ENCODE measurements at places on chromosomes 1 and 21.

DNA sequence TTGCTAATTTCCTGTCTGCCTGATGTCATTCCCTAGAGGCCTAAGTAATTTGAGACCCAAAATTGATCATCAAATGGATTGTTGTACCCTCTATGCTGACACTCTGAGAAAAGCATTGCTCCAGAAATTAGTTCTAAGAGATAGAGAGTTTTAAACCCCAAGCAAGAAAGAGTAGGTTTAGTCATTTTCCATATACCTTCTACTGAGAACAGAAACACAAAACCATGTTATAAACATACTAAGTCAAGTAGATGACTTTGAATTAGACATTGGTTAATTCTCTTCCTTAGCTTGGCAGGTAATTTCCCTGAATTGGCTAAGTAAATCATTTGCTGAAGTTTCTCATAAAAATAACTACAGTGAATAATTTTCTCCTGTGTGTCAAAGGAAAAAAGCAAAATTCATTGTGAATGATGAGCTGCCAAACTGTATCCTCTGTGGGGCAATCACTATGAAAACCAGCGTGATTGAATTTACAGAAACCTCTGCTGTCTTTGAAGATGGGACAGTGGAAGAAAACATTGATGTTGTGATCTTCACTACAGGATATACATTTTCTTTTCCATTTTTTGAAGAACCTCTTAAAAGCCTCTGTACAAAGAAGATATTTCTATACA, 20.1 kb downstream of the FMO4 start:
- DNase-seq: no peak
- no peaks in the 10 kb centered on the region for H3K4me1 ChIP-seq
- H3K27ac ChIP-seq: no peak overlapping the region
- no peak overlapping the region for H3K4me3 ChIP-seq
- no peaks in the 10 kb centered on the region for H3K36me3 ChIP-seq

- peak within 1 kb of the TSS; percentile 94 for H3K27ac ChIP-seq
- H3K4me1 ChIP-seq: peaks cover 2% of the 10 kb centered on the region
- no peaks in the 10 kb centered on the region for H3K36me3 ChIP-seq
- peak within 1 kb of the TSS; percentile 81 for H3K4me3 ChIP-seq
- peak; percentile 89 for DNase-seq
These were observed at the start of gene C1orf53 for GRCh38 chr1:197902454-197903195. C1orf53 (plus strand) TSS chr1:197902630; CDS start chr1:197902650, 20 bp downstream.

DNA sequence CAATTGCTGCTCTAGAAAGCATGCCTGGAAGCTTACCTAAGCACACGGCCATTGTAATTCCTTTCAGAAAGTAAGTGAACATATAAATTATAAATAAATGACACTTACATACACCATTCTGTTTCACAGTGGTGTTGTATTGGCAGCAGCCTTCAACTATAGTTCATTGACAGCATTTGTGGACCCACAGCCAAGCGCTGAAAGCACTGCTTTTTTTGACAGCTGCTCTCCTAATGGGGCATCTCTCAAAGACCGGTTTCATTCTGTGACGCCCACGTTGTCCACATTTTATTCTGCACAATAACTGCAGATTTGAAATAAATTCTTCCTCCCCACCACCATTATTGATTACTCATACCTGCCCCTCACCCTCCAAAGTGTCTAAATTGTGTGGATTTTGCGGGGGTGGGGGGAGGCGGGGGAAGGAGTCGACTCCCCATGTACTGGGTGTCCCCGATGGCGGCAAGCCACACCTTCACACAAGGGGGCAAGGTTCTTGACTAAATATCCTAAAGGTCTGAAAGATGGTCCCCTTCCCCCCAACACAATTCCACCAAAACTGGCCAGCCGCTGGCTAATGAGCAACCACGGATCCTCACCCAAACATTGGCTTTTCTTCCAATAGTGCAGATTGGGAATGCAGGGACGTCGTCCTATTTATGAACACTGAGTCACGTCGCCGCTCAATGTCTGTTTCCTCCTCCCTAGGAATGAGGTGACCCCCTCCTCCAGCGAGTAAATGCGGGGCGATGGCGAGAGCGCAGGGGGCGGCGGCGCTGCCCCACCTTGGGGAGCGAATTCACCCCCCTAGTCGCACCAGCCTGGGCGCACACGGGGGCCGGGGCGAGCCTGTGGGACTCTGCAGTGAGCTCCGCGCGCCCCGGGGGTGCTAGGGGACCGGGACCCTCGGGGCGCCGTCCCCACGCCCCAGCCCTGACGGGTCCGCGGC, 960 bp downstream of the RCAN1 start:
- H3K27me3 ChIP-seq: no peaks in the 10 kb centered on the region
- peaks cover 2% of the 10 kb centered on the region for H3K4me1 ChIP-seq
- H3K4me3 ChIP-seq: peak overlapping the region; percentile 94
- DNase-seq: no peak
- H3K36me3 ChIP-seq: no peaks in the 10 kb centered on the region
- H3K27ac ChIP-seq: no peak overlapping the region

DNA sequence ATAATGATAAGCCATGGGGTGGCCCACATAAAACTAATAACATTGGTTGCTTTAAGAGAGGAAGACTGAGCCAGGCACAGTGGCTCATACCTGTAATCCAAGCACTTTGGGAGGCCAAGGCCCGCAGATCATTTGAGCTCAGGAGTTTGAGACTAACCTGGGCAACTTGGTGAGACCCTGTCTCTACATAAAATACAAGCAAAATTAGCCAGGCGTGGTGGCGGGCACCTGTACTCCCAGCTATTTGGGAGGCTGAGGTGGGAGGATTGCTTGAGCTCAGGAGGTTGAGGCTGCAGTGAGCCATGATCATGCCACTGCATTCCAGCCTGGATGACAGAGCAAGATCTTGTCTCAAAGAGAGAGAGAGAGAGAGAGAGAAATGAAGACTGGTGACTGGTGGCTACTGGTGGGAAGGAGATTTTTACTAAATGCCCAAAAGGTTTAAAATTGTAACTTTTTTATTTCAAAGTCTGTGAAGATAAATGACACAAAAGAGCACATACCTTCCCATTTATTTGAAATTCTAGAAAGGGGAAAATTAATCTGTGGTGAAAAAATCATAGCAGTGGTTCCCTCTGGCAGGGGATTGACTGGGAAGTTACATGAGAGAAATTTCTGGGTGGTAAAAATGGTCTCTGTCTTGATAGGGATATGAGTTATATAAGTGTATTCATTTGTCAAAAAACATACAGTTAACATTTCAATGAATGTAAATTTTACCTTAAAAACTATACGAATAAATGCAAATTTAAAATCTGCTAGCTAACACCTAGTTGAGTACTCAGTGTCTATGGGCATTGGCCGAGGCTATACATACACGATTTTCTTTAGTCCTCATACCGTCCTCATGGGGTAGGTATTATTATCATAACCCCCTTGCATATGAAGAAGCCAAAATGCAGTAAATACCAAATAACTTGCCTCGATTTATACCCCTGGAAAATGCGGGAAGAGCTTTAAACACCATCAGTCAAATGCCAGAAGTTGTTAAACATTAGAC, 2.2 kb upstream of the NBPF1 start:
- DNase-seq: no peak
- peaks cover 3% of the 10 kb centered on the region for H3K36me3 ChIP-seq
- no peaks in the 10 kb centered on the region for H3K27me3 ChIP-seq
- no peak overlapping the region for H3K4me3 ChIP-seq
- no peak overlapping the region for H3K27ac ChIP-seq
- peaks cover 20% of the 10 kb centered on the region for H3K4me1 ChIP-seq

- no peak for DNase-seq
- H3K27me3 ChIP-seq: no peaks in the 10 kb centered on the region
- no peak overlapping the region for H3K4me3 ChIP-seq
These were observed 45.5 kb downstream of the UTP25 start for GRCh38 chr1:209873067-209873799.

DNA sequence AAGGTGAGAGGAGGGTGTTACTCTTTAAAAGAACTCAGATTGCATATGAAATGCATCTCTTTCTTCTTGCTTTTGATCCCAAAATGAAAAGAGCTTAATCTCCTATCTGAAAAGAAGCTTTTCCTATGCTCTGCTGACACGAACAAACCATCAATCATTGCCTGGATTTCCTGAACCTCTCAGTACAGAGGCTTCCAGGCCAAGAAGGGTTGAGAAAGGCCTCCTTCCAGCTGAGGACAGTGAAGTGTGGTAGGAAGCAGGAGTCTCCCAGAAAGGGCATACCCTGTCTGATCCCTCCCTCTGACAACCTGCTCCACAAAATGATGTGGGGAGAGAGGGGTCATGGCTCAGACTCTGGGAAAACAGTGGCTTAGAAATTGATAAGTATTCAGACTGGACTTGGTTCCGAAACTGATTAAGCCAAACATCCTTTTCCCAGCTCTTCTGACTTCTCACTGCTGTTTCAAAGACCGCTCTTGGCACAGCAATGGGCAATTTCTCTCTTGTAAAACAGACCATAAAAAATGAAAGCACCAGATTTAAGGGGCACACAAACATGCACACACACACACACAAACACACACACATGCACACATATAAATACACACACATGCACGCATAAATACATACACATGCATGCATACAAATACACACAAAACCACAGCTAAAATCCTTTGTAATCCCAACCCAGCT, 310.3 kb downstream of the SIPA1L2 start:
- no peaks in the 10 kb centered on the region for H3K36me3 ChIP-seq
- no peak for DNase-seq
- H3K4me3 ChIP-seq: no peak overlapping the region
- H3K27ac ChIP-seq: no peak overlapping the region

DNA sequence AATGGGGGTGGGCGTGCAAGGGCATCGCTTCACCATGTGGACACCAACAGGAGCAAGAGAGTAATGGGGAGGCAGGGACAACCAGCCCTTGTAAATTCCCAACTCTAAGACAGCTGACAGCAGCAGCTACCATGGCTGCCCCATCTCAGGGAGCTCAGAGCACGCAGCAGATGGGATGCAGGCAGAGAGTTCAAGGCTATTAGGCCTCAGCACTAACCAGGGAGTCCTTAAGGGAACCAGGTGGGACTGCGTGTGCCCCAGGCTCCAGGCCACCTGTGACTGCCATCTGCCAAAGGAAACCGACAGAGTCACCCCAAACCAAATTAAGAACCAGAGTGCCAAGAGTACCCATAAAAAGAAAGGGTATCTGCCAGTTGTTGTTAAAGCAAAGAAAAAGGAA, 33.7 kb upstream of the PRDM2 start:
- H3K4me1 ChIP-seq: no peaks in the 10 kb centered on the region
- DNase-seq: no peak

- no peak overlapping the region for H3K4me3 ChIP-seq
- H3K4me1 ChIP-seq: no peaks in the 10 kb centered on the region
- H3K27ac ChIP-seq: no peak overlapping the region
These were observed 69.5 kb downstream of the UBE2T start for GRCh38 chr1:202272103-202272845.

DNA sequence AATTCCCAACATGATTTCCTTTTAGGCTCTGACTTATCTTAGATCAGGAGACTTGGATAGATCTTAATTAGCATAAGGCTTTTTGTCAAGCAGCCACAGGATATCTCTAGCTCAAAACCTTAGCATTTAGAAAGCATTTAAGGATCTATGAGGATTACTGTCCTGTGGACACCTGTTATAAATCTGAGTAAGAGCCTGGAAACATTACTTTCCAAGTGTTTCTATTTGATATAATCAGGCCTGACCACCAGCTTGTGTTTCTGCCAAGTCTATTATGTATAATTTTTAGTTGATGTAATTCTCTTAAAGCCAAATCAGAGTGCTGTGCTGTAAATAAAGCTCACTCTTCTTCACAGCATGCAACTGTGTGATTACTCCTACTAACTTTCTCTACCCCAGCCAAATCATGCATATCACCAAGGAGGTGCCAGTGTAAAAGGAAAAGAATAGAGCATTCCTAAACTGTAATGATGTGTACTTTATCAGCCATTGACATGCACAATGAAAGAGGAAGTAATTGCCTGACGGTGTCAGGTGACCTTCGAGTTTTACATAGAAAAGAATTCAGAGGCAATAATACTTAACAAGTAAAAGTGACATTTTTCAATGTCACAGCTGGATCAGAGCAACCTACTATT, 309.9 kb upstream of the PRMT6 start:
- peak; percentile 29 for DNase-seq
- no peak overlapping the region for H3K4me3 ChIP-seq
- no peaks in the 10 kb centered on the region for H3K36me3 ChIP-seq
- no peaks in the 10 kb centered on the region for H3K27me3 ChIP-seq

- H3K4me3 ChIP-seq: no peak overlapping the region
- no peaks in the 10 kb centered on the region for H3K27me3 ChIP-seq
- peaks cover 3% of the 10 kb centered on the region for H3K4me1 ChIP-seq
- H3K27ac ChIP-seq: no peak overlapping the region
These were observed 32.0 kb downstream of the DNAJC6 start for GRCh38 chr1:65341381-65341780.

GRCh38 chr1:218459878-218460711, 115.0 kb downstream of the TGFB2 start:
- peaks cover 39% of the 10 kb centered on the region for H3K4me1 ChIP-seq
- no peak overlapping the region for H3K4me3 ChIP-seq
- H3K27ac ChIP-seq: peak overlapping the region; percentile 40

- no peak overlapping the region for H3K27ac ChIP-seq
- DNase-seq: no peak
- H3K4me3 ChIP-seq: peak overlapping the region; percentile 99
- no peaks in the 10 kb centered on the region for H3K27me3 ChIP-seq
These were observed 720 bp downstream of the PSMB2 start for GRCh38 chr1:35640380-35641232.

- H3K36me3 ChIP-seq: peaks cover 1% of the 10 kb centered on the region
- H3K4me1 ChIP-seq: peaks cover 12% of the 10 kb centered on the region
- no peak overlapping the region for H3K27ac ChIP-seq
- DNase-seq: no peak
- H3K27me3 ChIP-seq: peaks cover 11% of the 10 kb centered on the region
These were observed 674 bp upstream of the ATXN7L2 start for GRCh38 chr1:109482791-109483671.

GRCh38 chr1:74637296-74637695, 36.3 kb downstream of the ERICH3 start:
- H3K4me1 ChIP-seq: no peaks in the 10 kb centered on the region
- H3K27ac ChIP-seq: no peak overlapping the region
- H3K36me3 ChIP-seq: no peaks in the 10 kb centered on the region
- DNase-seq: no peak
- H3K27me3 ChIP-seq: no peaks in the 10 kb centered on the region
- H3K4me3 ChIP-seq: no peak overlapping the region

- no peaks in the 10 kb centered on the region for H3K36me3 ChIP-seq
- no peak overlapping the region for H3K27ac ChIP-seq
- H3K4me1 ChIP-seq: no peaks in the 10 kb centered on the region
- DNase-seq: no peak
- no peaks in the 10 kb centered on the region for H3K27me3 ChIP-seq
These were observed 192.5 kb upstream of the GREM2 start for GRCh38 chr1:240804475-240804874.

DNA sequence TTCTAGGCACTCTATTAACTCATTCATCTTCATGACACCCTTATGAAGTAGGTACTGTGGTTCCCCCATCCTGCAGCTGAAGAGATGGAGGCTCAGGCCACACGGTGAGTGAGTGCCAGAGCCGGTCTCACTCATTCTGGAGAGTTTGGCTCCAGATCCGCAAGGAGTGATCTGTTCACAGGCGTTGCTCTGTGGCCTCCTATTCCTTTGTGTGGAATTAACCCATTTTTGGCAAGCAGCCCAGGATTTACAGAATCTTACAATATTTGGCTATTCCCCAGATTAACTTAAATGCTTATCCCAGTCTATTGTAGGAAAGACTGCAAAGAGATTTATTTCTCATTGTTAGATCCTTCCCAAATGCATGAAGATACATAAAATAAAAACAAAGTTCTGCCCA, 29.6 kb downstream of the KIAA0040 start:
- H3K36me3 ChIP-seq: no peaks in the 10 kb centered on the region
- H3K27me3 ChIP-seq: no peaks in the 10 kb centered on the region
- no peak overlapping the region for H3K27ac ChIP-seq
- peaks cover 4% of the 10 kb centered on the region for H3K4me1 ChIP-seq
- H3K4me3 ChIP-seq: no peak overlapping the region

- peak; percentile 79 for DNase-seq
- H3K4me3 ChIP-seq: peak overlapping the region; percentile 29
- H3K27me3 ChIP-seq: no peaks in the 10 kb centered on the region
- H3K36me3 ChIP-seq: no peaks in the 10 kb centered on the region
These were observed 10.9 kb upstream of the SESN2 start for GRCh38 chr1:28248273-28249012.

All from neuronal stem cell (in vitro differentiated cells).